Suprapubic skin (tissue), 4 donors: ENCODE measurements at places on chromosomes 5 and 9.

DNA sequence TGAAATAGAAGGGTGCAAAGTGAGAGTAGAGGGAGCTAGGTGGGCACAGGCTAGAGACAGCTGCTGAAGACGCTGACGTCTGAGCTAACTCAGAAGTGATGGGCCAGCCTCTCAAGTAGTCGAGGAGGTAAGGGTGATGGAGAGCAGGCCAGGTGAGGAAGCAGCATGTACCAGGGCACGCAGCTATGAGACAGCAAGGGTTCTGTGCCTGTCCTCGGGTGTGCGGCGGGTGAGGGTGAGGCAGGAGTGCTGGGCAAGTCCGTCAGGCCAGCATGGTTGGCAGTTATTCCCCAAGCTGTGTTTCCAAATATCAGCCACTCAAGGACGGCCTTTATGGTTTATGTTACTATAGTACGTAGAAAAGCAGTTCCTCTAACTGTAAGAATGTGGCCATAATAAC, 6.2 kb downstream of the RMND5B start:
- DNase-seq: no peak

DNA sequence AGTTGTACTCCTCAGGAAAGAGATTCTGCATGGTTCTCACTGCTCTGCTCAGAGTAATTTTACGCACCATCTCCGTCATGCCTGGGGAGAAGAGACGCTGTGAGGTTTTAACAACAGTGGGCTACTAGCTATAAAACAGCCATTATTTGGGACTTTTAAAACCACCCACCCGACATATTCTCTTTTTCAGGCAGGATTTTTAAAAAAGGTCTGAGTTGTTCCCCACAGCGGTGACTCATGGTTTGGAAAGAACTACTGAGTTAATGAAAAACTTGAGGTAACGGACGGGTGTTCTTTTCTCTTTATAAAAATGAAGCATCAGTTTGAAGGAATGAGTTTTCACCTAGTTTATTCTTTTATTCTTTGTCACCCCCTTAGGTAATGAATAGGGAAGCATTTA, 61.3 kb downstream of the TTLL11 start:
- DNase-seq: no peak

DNA sequence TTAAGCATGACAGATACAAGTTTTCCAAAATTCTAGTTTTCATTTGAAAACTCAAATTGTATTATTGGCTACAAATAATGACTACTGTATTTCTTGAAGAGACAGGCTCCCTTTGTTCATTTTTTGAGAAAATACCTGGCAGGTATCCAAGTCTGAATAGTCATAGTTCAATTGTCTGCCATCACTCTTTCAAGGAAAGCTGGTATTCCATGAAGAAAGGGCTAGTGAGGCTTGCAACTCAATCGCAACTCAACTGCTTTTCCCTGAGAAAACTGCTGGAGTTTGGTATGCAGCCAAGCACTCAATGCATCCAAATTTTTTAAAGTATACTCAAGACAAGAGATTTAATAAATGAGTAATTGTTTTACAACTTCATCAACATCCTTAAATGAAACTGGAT, 61.4 kb upstream of the TRIO start:
- DNase-seq: no peak

DNA sequence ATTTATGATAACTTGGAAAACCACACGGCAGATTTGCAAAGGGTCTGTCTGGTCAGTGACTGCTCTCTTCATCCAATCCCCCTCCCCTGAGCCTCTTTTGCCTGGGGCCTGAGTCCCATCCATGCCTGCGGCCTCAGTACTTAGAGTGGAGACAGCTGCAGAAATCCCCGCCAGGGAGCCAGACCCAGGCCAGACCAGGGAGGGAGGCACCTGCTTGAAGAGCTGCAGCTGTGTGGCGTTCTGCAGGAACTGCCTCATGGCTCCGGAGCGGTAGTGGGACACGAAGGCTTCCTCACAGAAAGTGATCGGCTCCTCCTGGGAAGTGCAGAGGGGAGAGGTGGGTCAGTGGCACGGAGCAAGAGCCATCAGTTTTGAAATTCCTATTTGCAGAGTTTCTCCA, 101.6 kb downstream of the CRB2 start:
- DNase-seq: no peak

- DNase-seq: no peak
These were observed 72.6 kb downstream of the ENTREP1 start for GRCh38 chr9:69397384-69398214.

- no peak for DNase-seq
These were observed 13.0 kb downstream of the LMAN2 start for GRCh38 chr5:177338251-177339106.
